Hematopoietic multipotent progenitor cell treated with erythropoietin and hydrocortisone succinate and interleukin-3 and kit ligand, for 4 days (in vitro differentiated cells): ENCODE measurements at places on chromosomes 6 and 20.
A peak's percentile ranks its signal among the peaks of the same experiment; 100 is the strongest.

- DNase-seq, result peak; percentile 54
These were observed 59.3 kb downstream of the CDC5L start for GRCh38 chr6:44446626-44447300.

GRCh38 chr6:8914700-8915099 is 479.4 kb upstream of the SLC35B3 start:
- DNase-seq, result no peak

DNA sequence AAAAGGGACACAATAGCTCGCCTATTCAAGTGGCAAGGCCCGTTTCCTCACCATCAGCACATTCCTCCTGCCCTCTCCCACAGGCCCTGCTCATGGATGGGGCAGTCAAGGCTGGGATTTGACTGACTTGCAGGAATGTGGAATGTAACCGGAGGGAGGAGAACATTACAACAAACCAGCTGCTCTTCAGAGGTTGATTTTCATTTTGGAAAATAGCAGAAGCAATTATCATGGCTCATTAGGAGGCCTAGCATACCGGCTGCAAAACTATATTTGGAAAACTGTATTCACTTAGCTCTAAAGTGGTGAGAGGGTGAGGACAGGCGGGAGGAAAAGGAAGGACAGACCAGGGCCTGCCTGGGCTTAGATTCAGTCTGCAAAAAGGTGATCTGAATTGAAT is 283.7 kb downstream of the CD83 start:
- no peak for DNase-seq

GRCh38 chr6:54665278-54665677 is 181.3 kb upstream of the FAM83B start:
- no peak for DNase-seq

DNA sequence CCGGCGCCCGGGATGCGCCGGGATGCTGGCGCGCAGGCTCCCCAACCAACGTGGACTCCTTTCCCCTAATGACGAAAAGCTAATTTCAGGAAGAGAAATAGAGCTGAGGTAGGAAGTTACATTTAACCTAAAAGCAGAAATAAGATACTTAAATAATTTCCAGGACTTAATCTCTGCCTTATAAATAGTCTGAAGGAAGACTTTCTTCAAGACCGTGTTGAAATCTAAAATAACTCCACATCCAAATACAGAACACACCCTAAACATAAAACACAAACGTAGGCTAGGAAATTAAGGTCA is 1.3 kb downstream of the ASF1A start:
- DNase-seq, result no peak

DNA sequence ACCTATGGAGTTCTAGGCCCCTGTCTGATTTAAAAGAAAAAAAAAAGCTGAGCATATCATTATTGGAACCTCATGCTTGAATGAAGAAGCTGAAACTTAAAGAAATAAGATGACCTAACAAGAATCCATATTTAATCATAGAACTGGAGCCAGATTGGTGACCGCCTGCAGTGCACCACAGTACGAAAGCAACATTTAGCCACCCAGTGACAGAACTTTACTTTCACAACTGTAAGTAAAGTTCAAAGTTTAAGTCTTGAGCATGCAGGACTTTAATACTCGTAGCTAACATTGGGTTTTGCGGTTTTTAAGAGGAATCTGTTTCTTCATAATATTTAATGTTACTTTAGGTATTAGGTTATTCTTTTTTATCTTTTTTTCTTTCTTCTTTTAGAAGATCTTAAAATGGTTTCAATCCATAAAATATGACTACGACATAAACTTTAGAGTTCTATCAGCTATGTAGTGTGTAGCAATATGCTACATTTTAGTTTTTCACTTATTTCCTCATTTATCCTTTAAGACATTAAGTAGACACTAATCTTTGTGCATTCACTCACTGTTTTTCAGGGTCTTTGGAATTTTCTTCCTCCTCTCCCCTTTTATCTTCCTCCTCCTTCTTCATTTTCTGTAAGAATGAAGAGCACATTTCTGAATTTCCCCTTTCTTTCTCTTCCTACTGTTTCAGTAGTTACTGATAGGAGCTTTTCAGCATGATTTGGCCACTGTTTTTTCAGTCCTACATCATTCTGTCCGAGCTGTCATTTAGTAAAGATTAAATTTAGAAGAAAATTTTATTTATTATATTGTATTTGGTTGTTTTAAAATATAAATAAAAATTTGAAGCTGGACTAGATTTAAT is 514.1 kb downstream of the GRIK2 start:
- no peak for DNase-seq

GRCh38 chr6:157403686-157404051 is 22.7 kb downstream of the ZDHHC14 start:
- DNase-seq, result no peak

- peak; percentile 48 for DNase-seq
These were observed 616.9 kb upstream of the MAN1A1 start for GRCh38 chr6:119966484-119966883.

DNA sequence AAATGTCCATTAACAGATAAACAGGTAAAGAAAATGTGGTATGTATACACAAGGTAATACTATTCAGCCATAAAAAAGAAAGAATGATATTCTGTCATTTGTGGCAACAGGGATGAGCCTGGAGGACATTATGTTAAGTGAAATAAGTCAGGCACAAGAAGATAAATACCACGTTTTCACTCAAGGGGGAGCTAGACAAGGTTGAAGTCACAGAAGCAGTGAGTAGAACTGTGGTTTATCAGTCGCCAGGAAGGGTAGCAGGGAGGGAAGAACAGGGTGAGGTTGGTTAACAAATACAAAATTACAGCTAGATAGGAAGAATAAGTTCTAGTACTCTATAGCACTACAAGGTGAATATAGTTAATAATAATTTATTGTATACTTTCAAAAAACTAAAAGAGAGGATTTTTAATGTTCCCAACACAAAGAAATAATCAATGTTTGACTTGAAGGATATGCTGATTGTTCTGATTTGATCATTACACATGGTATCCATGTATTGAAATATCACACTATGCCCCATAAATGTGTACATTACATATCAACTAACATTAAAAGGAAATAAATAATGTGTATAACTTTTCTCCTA is 21.1 kb downstream of the RTN4IP1 start:
- peak; percentile 87 for DNase-seq

GRCh38 chr6:7974938-7975763 is 64.6 kb upstream of the TXNDC5 start:
- peak; percentile 98 for DNase-seq

DNA sequence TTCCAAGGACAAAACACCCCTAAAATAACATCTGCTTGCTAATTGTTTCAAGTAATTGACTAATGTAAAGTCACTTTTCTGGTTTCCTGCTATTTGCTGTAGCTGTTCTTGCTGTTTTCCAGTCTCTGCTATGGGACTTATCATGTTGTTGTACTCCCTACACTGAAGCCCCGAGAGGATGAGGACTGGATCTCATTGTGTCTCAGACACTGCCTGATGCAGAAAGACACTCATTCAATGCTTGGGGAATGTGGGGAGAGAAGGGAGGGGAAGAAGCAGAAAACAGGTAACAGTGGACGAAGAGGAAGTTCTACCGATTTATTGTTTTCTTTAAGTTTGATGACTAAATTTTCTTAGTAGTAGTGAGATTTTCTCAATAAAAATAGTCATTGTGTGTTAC is 79.8 kb downstream of the DOK5 start:
- DNase-seq, result no peak

- no peak for DNase-seq
These were observed 106.1 kb upstream of the AKIRIN2 start for GRCh38 chr6:87808005-87808757.

DNA sequence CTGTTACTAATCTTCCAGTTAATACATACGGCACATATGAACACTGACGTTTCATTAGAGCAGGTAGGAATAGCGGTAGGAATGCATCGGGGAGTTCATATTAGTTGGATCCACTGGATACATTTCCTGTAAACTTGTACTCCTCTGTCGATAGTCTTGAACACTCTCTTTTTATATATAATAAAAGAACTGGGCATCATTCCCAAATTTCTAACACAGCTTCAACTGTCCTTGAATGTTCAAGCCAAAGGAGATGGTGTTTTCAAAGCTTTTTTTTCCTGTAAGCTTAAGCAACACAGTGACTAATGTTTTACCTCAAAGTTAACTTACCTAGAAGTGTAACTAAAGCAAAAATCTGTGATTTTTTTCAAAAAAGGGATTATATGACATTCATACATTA is 195.3 kb downstream of the UTRN start:
- no peak for DNase-seq

GRCh38 chr6:12024216-12024615 is 12.1 kb downstream of the HIVEP1 start:
- peak; percentile 49 for DNase-seq

GRCh38 chr6:162058281-162058875 is 669.2 kb downstream of the PRKN start:
- no peak for DNase-seq

DNA sequence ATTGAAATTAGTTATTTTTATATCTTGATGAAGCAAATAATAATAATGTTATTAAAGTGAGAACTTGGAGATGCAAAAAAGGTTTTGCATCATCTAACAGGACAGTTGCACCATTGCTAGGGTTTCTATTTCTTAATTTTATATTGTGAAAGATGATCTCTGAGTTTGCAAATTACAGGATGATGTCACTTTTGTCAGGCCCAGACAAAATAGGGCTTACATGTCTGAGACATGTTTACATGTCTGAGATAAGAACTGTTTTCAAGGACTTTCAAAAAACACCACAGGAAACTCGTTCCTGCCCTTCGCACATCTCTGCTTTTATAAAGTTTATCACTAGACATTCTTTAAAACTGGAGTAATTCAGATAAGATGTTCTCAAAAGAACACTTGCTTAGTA is 1075.8 kb upstream of the MANEA start:
- peak; percentile 0 for DNase-seq
